ENCODE measurements at places on chromosomes 4 and X.

- DNase-seq = no peak
Observed at GRCh38 chr4:52933738-52934137, 71.6 kb downstream of the RASL11B start.

DNA sequence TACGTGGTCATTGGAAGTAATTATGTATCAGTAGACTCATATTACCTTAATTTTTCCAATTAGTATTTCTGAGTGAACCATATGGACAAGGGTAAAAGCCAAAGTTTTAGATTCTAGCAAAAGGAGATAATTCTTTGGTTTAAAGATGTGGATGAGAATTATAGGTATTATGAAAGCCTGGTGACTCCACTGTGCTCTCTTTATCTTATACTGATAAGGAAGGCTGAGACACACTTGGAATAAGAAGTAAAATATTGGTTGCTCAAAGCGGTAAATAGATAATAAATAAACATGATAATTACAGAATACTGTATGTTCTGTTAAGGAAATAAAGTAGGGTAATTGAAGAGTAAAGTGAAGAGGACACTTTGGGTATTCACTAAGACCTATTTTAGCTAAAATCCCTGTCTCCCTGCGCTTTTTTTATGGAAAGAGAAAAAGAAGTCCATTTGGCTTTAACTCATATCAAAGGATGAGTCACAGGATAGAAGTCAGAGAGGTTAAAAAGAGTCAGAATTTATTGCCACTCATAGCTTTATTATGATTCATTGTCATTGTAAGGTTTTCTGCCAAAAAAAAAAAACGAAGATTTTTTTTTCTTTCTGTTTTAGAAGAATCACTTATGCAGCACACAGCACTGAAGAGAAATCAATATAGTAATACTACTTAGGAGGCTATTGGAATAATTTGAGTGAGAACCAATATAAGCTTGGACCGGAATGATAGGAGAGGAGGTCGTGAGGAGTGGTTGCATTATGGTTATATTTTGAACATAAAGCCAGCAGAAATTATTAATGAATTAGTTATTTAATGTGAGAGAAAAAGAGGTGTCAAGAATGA, 2463.1 kb downstream of the ARAP2 start:
- DNase-seq = no peak

GRCh38 chr4:168605411-168605810, 108.6 kb downstream of the PALLD start:
- DNase-seq = no peak

DNA sequence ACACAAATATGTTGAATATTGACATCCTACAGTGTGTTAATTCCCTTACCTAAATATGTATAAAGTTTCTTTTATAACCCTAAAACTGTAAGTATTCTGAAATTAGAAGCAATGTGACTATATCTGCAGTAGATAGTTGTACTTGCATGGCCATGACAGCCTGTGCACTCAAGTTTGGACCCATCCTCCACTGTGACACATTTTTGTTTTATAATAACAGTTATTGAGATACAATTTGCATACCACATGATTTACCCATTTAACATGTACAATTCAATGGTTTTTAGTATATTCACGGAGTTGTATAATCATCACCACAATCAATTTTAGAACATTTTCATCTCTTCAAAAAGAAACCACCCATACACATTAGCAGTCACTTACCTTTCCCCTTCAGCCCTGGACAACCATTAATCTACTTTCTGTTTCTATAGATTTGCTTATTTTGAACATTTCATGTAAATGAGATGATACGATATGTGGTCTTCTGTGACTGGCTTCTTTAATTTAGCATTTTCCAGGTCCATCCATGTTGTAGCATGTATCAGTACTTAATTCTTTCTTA, 29.6 kb downstream of the HERC3 start:
- DNase-seq = no peak

- no peak for DNase-seq
Observed at GRCh38 chr4:89299153-89299791, 8.3 kb downstream of the GPRIN3 start.

DNA sequence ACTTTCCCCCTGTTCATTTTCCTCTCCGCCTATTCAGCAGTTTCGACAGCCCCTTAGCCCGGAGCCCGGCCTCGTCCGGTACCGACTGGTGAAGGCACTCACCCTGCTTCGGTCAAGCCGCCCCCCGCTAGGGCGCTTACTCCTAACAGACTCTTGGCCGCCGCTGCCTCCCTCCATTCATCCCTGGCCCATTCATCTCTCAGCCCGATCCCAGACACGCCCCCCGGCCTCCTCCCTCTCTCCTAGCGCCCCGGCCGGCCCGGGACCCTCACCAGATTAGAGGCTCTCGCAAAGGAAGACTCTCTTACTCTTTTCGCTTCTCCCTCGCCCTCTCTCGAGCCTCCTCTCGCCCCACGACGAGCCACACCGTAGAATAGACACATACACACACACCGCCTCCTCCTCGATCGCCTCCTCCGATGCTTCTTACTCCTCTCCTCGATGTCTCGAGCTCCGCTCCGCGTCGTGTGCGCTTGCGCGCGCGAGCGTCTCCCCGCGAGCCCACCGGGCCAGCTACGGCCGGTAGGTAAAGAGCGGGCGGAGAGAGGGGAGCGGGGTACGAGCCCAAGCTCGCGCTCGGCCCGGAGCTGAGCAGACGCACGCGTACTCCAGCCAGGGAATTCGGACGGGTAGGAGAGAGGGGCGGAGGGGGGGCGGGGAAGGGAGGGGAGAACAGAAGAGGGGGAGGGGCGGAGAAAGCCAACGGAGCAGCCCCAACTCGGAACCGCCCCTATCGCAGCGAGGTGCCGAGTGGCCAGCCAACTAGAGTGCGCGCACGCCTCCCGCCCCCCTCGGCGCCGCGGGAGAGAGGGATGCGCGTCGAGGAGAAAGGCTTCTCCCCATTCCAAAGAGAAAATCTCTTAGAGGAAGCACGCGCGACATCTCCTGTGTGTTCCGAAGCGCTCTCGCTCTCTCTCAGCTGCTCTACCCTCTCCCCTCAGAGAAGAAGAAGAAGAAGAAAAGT, at the start of gene WNK3:
WNK3 (minus strand) TSS at position 633 of the 964 bp plus-strand sequence.
- DNase-seq = peak; percentile 62

DNA sequence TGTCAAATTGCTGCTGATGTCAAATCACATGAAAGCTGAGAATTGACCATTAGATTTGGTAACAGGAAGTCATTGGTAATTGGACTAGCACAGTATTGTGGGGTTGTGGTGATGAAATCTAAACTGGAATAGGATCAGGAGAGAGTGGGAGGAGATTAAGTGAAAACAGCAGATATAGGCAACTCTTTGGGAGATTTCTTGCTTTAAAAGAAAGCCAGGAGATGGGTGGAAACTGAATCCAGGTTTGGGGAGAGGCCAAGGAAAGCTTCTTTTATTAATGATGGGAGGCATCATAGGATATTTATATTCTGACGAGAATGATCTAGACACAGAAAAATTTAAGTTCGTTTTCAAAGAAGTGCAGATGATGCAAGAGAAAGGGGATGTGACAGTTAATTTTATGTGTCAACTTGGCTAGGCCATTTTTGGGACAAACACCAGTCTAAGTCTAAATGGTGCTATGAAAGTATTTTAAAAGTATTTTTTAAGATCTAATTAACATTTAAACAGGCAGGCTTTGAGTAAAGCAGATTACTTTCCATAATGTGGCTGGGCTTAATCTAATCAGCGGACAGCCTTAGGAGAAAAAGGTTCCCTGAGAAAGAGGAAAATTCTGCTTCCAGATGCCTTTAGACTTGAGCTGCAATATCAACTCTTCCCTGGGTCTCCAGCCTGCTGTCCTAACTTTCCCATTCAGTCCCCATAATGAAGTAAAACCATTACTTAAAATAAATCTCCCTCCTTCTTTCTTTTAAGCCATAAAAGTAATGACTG, 24.7 kb downstream of the SEC24D start:
- DNase-seq = no peak

GRCh38 chrX:80184854-80185253, 170.3 kb downstream of the TBX22 start:
- no peak for DNase-seq

DNA sequence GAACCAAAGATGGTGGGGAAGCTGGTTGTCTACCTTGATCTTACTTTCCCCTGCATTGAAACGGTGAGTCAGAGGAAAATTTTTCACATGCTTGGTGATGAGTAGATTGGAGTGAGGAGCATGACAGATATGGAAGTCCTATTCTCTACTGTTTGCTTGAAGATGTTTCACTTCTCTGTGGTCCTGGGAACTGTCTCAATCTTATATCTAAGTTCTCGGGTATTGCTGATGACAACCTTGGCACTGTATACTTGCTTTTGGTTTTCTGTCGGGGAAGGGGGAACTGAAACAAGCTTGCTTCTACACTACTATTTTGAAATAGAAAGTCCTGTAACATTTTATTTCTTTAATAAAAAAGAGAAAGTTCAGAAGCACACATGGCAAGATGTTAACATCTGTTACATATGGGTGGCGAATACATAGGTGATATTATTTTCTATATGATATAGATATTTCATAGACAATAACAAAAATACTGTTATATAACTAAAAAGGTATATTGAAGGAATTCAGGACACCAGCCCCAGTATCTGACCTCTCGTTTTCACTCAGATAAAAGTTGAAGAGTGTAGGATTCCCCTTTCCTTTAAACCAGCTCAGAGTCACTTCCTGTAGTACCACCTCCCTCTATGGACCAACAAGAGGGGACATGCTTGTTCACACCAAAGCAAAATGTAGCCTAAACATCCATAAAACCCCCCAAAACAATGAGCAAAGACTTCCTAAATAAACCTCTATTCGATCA, 88.8 kb downstream of the FMR1NB start:
- DNase-seq = no peak
